ENCODE measurements at places on chromosomes 5 and 9.

DNA sequence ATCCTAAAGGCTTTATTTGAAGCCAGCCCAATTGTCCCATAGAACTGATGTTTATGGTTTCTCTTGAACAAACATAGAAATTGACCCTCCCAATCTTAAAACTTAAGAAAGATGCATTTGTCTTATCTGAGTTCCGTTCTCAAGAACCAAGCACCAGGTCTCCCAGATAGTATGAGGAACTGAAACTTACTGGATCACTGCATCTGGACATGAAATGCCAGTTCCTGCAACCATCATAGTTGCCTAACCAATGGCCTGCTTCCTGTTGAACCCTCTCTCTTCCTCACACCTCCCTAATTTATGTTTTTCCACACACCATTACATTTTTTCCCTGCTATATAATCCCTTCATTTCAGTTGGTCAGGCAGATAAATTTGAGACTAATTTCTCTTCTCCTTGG, 478.9 kb downstream of the HTR1A start:
- no peak for DNase-seq

DNA sequence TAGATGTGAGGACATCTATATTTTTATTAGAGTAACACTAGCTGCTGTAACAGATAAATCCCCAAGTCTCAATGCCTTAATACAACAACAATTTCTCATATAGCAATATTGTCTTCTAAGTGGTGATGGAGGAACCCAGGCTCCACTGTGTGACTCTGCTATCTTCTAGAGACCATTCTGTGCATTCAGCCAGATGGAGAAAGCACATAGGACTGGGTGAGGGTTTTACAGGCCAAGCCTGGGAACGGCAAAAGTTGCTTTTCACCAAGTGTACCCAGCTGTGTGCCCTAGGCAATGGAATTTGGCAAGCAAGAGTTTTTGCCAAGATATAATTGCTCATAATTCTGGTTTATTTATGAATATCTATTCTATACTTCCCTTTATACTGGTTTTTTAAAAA, 11.7 kb downstream of the RBM22 start:
- no peak for DNase-seq

- no peak for DNase-seq
Observed at GRCh38 chr5:66223637-66224036, 79.5 kb downstream of the SREK1 start.

DNA sequence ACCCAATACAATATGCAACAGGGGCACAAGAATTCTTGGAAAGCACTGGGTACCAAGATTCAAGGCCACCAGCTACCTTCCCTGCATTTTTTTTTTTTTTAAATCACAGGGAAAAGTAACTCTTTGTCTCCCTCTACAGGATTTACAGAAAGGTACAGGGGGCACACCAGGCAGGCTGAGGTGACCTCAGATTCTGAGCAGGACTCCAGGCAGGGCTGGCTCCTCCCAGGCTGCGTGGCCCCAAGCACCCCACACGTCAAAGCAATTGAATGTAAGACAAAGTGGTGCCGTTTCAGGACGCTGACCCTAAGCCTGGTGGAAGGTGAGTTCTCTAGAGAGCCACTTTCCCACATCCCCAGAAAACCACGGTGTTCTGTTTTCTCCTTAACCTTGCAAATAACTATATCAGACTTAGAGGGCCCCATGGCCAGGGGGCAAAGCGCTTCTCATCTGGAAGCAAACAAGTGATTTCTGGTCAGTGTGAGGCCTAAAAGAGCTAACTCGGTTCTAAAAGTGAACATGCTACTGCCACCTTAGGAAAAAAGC, 222.6 kb downstream of the ROR2 start:
- DNase-seq: no peak

DNA sequence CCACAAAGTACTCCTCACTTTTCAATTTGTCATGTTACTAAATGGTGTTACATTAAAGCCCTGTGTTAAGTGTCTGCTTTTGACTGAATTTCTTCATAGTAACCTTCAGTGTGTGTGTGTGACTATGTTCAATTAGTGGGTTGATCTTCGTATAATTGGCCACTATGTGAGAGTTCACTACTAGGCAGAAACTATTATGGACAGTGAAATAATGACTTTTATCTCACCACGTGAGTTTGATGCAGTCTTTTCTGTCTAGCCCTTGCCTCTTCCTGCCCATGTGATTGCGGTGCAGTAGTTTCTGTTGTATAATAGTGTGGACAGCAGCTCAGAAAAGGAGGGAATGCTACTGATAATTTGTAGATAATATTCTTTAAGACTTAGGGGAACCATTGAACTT, 1.8 kb upstream of the MAML1 start:
- DNase-seq: no peak

GRCh38 chr5:75461679-75462078, 49.8 kb downstream of the CERT1 start:
- DNase-seq: no peak

GRCh38 chr9:135701067-135701958, 672 bp upstream of the KCNT1 start:
- DNase-seq: no peak

DNA sequence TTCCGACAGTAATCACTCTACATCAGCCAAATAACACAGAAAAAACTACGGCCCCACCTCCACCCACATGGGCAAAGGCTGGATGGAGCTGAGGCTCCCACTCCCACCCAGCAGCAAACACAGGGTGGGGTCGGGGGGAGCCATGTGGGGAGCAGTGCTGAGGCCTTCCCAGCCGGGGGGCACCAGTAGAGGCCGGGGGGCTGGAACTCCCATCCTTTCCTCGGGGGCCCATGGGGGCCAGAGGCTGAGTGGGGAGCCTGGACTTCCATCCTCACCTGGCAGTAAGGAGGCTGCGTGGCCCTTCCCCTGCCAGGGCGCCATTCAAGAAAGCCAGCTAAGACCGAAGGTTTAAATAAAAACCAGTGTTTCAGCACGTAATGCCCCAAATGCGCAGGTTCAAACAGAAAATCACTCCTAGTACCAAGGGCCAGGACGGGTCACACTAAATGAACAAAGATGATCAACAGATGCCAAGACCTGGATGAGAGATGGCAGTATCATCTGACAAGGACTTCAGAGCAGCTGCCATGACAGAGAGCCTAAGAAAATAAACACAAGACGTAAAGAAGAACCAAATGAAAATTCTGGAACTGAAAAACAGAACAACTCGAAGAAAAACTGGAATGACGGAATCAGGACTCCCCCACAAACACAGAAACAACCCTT, 9.4 kb downstream of the CCDC127 start:
- DNase-seq: no peak

DNA sequence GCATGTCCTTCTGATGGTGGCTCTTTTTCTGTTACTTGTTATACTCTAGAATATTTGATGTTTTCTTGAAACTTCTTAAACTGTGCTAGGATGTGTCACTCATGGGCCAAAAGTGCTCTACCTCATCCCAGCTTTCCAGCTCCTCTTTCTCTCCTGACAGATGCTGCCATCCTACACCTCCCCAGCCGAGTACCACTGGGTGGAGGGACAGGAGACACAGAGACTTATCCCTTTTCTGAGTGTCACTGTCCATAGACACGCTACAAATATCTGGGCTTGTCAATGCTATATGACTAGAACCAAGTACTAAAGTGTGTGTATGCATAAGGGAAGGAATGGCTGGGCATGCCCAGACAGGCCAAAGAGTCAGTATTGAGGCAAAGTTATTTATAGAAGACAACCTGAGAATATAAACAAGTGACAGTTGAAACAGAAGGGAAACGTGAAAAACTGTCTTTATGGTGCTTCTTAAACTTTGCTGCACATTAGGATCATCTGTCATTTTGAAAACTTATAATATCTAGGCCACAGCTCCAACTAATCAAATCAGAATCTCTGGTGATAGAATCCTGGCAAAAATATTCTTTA, 188.0 kb downstream of the CARTPT start:
- DNase-seq: no peak

DNA sequence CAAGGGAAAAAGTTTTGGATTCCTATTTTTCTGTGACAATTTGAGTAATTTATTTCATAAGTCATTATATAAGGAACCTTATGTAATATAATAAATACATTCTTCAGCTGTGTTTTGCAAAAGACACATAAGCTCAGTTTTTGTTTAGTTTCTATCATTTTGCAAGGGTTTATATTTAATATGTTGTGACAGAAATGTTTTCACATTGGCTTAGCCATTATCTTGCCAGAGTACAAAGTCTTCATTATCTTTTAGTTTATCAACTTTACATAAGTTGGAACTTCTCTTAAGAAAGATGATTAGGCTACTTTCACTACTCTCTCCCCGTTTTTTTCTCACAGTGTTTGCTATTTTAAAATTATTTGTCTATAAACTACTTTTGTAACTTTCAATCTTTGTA, 54.8 kb downstream of the ERCC6L2 start:
- DNase-seq: no peak

GRCh38 chr5:138000102-138000723, 32.7 kb downstream of the FAM13B start:
- no peak for DNase-seq

DNA sequence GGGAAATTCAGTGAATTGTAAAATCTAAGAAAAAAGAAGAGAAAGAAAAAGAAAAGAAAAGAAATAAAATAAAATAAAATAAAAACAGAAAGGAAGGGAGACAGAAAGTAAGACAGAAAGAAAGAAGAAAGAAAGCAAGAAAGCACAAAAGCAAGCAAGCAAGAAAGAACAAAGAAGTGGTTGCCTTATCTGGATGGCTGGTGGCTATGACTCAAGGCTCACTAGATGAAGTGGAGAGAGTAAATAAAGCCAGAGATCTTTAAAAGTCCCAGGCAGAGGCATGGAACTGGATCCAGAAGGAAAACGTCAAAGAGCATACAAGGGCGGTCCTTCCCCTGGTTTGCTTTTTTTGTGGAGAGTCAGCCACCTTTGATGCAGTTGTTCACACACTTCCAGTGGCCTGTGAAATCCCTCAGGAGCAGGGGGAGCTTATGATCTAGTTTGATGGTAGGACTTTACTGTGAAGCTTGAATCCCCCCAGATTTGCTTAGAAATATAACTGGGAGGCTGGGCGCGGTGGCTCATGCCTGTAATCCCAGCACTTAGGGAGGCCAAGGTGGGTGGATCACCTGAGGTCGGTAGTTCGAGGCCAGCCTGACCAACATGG, 176.7 kb upstream of the HMHB1 start:
- DNase-seq: no peak

DNA sequence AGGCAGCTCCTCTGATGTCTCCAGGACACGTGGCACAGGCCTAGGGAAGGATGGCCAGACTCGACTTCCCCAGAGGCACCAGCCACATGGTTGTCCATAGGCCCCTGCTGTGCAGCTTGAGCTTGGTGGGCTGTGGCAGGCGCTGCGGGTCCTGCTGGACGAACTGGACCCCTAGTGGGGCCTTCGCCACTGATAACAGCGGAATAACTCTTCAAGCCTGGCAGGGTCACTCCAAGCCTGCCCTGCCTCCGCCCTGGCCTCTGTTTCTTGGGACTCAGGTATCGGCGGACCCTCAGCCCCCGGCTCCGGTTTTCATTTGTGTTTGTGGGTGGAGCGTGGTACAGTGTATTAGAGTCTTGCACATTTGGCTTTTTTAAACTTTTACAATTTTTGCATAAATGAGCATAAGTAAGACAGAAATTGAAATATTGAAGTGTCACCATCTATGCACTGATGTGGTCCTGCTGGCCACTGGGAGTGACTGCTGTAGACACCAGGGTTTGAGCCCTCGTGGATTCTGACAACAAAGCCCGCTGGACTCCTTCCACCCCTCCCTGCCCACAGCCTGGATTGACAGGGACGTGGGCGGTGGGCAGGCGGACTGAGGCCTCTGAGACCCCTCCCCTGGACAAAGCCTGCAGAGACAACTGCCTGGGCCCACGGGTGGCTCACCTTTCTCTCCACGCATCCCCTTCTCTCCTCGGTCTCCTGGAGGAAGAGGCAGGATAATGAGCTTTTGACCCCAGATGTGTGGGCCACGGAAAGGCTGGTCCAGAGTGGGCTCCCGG, 3.8 kb downstream of the FCN1 start:
- no peak for DNase-seq

- no peak for DNase-seq
Observed at GRCh38 chr9:107213080-107213479, 70.0 kb upstream of the RAD23B start.

- DNase-seq: no peak
Observed at GRCh38 chr5:180235077-180235476, 26.1 kb upstream of the RASGEF1C start.

GRCh38 chr5:78920604-78921003, 64.5 kb downstream of the ARSB start:
- DNase-seq: no peak

GRCh38 chr5:68074048-68074632, 141.4 kb upstream of the PIK3R1 start:
- no peak for DNase-seq

DNA sequence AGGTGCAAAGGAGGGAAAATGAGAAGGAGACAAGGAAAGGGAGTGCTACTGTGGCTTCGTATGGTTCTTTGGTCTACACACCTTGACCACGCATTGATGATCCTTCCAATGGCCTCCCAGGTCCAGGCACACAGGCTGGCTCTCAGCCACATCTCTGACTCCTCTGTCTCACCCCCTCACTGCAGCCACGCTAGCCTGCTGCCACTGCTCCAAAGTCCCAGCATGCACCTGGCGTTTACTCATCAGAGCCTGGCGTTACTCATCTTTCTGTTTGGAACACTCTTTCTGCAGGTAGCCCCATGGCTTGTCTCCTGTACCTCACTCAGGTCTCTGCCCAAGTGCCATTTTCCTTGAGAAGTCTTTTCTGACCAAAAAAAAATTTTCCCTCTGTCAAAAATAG, 195.5 kb downstream of the SNCAIP start:
- DNase-seq: no peak

DNA sequence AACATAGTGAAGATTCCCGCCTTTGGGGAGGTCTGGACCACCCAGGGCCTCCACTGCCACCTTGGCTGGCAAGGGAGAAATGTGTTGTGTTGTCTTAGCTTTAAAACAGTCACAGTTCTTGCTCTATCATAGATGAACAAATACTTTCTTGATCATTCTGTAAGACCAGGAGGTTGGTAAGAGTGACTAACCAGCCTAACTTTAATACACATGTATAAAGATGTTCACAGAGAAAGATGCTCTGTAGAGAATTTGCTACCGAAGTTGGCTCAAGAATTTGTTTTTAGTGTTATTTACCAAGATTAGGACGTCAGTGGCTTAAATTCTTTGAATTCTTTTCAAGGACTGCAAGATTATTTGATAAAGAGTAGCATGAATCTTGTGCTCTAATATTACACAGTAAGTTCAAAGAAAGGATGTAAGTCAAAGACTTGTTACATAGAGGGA, 28.4 kb downstream of the GLRX start:
- DNase-seq: no peak

- DNase-seq: no peak
Observed at GRCh38 chr9:136373300-136374182, at the start of gene CARD9. CARD9 (minus strand) TSS chr9:136373669; CDS start chr9:136372078, 1,591 bp downstream.

GRCh38 chr5:154771383-154771901, 16.3 kb downstream of the LARP1 start:
- DNase-seq: no peak

GRCh38 chr5:175629793-175630192, 28.1 kb upstream of the HRH2 start:
- no peak for DNase-seq
